Activated CD4-positive, alpha-beta T cell treated with anti-CD3 and anti-CD28 coated beads for 36 hours (primary cell): ENCODE measurements at places on chromosomes 16 and 17. TPM values are rescaled to one million over a fixed set of nuclear protein-coding genes. Genes with fewer than 3 reads are reported as not detected.

The FA2H gene
- total RNA-seq: not detected

The PRPSAP1 gene
- 26.7 TPM for total RNA-seq

The ZPBP2 gene
- 0.19 TPM for total RNA-seq

The CDH15 gene
- not detected for total RNA-seq

DNA sequence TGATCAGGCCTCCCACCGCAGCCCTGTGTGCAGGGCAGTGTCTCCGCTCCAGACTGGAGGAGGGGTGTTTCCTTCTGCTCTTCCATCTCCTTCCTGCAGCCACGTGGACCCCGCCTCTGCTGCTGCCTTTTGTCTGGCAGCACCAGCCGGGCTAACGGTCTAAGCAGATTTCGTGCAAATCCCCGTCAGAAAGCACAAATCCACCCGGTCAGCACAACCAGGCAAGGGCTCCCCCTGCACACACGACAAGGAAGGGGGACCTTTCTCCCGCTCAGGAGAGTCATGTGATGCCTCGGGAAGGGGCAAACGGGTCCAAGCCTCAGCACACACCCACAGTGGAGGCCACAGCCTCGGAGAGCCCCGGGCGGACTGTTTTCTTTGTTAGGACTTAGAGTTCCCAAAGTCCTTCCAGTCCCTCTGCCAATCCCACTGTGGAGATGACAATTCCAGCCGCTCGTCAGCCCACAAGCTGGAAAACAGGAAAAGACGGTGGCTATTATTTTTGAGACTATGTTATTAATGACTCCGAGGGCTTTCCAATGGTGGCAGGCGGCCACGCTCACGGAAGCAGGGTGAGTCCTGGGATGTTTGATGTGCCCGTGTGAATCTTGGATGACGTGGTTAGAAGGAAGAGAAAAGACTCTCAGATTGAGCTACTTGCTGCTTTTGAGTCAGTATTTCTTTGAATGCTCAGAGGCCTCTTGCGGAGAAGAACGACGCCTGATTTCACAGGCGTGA, 22.5 kb upstream of the MEAK7 start:
- H3K27me3 ChIP-seq: no peaks in the 10 kb centered on the region
- DNase-seq: no peak
- H3K4me1 ChIP-seq: no peaks in the 10 kb centered on the region
- no peaks in the 10 kb centered on the region for H3K36me3 ChIP-seq
- H3K27ac ChIP-seq: no peak overlapping the region
- no peak overlapping the region for H3K4me3 ChIP-seq
